ENCODE measurements at places on chromosomes 3 and 15.

- H3K27me3 ChIP-seq: no peaks in the 10 kb centered on the region
- no peak overlapping the region for H3K27ac ChIP-seq
- H3K36me3 ChIP-seq: no peaks in the 10 kb centered on the region
- peaks cover 8% of the 10 kb centered on the region for H3K4me1 ChIP-seq
These were observed 18.3 kb upstream of the EPHB3 start for GRCh38 chr3:184543256-184543655.

GRCh38 chr15:42691308-42691707 lies 45.6 kb downstream of the CDAN1 start:
- H3K27me3 ChIP-seq: no peaks in the 10 kb centered on the region
- no peak overlapping the region for H3K27ac ChIP-seq
- H3K4me3 ChIP-seq: no peak overlapping the region
- DNase-seq: no peak
- no peaks in the 10 kb centered on the region for H3K4me1 ChIP-seq

GRCh38 chr3:45861043-45861719 lies 19.3 kb upstream of the LZTFL1 start:
- H3K27me3 ChIP-seq: no peaks in the 10 kb centered on the region
- no peaks in the 10 kb centered on the region for H3K36me3 ChIP-seq
- no peaks in the 10 kb centered on the region for H3K4me1 ChIP-seq
- H3K4me3 ChIP-seq: no peak overlapping the region
- DNase-seq: no peak

DNA sequence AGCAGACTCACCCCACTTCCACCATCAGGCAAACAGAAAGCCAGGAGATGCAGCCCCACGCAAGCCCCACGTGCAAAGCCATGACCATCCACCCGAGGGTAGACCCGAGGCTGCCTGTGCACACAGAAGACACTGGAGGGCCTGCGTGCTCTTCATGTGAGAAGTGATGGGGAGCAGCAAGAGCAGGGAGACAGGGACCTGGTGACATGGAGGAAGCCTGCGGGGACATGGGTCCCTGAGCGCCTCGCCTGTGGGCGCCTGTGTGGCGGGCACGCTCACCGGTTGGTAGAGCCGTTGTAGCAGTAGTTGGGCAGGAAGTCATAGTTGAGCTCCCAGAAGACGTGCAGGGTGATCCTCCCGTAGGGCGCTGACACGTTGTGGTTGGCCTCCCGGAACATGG lies 65.0 kb downstream of the NIPA2 start:
- no peaks in the 10 kb centered on the region for H3K4me1 ChIP-seq
- peaks cover 67% of the 10 kb centered on the region for H3K36me3 ChIP-seq

DNA sequence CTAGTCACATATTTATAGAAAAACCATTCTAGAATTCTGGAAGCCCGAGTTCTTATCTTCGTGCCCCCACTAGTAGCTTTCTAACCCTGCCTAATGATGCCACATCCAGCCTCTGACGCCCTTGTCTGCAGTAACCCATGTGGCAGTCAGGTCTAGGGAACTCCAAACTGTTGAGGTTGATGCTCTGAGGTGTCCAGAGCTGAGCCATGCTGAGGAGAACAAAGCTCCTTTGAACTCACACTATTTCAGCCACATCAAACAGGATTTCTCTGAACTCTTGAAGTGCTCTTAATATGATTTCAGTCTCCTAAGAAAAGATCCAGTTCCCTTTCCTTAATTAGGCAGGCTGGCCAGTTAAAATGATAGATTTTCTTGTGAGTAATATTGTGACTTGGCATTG lies 150.5 kb upstream of the ST8SIA2 start:
- no peak overlapping the region for H3K27ac ChIP-seq
- no peak overlapping the region for H3K4me3 ChIP-seq
- H3K4me1 ChIP-seq: no peaks in the 10 kb centered on the region
- no peaks in the 10 kb centered on the region for H3K36me3 ChIP-seq

DNA sequence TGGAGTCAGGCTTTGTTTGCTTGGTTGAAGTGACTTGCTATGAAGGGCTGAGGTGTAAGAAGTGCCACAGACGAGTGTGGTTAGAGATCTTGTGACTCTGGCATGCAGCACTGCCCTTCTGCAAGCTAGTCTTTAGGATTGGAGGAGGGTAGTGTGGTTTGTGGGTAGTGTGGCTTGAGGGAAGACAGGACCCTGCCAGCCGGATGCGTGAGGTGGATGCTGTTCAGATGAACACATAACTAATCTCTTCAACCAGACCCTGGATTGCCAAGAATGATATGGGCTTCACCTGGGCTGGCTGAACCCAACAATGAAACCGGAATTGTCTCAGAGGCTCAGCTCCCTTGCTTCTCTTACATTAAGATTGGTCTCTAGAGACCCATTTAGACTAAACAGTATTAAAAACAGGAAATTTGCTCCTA lies 32.7 kb downstream of the STARD9 start:
- H3K4me3 ChIP-seq: no peak overlapping the region
- no peak for DNase-seq
- peaks cover 38% of the 10 kb centered on the region for H3K4me1 ChIP-seq
- no peaks in the 10 kb centered on the region for H3K36me3 ChIP-seq
- H3K27ac ChIP-seq: peak overlapping the region; percentile 17
- H3K27me3 ChIP-seq: no peaks in the 10 kb centered on the region

DNA sequence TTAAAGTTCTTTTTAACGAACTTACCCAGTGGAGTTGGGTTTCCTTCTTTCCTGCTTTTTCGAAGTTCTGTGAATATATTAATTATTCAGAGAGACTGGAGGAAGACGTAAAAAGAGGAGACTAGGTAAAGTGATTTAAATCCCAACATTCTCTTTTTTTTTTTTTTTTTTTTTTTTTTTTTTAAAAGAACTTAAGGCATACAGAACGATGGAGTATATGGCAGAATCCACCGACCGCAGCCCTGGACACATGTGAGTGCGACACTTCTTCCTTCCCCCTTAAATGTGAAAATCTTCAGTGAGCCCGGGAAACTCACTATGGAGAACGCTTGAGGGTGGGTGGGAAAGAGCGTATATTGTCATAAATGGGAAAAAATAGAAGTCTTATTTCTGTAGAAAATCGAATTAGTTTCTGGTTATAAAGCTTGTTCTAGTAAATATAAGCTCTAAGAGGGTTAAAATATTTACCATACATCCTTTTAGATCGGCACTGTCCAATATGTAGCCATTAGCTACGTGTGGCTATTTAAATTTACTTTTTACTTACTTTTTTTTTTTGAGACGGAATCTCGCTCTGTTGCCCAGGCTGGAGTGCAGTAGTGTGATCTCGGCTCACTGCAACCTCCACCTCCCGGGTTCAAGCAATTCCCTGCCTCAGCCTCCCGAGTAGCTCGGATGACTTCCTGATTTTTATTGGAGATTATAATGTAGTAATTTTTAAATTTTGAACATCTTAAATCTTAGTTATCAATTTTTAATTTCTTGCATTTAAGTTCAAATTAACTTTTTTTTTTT lies 892 bp downstream of the NMD3 start:
- no peaks in the 10 kb centered on the region for H3K36me3 ChIP-seq
- H3K27ac ChIP-seq: peak overlapping the region; percentile 94
- no peak for DNase-seq
- H3K4me1 ChIP-seq: peaks cover 42% of the 10 kb centered on the region
- H3K4me3 ChIP-seq: peak overlapping the region; percentile 84
- no peaks in the 10 kb centered on the region for H3K27me3 ChIP-seq

DNA sequence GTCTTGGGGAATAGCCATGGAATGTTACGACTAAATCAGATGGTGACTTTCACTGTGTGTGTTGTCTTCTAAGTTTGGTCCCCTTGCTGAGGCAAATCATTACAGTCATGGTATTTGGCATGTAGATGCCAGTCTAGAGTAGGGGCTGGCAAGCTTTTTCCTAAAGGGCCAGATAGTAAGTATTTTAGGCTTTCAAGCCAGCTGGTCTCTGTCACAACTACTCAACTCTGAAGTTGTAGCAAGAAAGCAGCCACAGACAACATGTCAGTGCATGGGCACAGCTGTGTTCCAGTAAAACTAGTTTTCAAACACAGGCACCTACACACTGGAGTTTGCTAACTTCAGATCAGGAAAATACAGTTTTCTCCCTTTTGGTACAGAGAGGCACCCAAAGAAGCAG lies 39.3 kb downstream of the CCR3 start:
- no peak for DNase-seq
- no peak overlapping the region for H3K27ac ChIP-seq
- no peaks in the 10 kb centered on the region for H3K27me3 ChIP-seq
- H3K4me3 ChIP-seq: no peak overlapping the region
- peaks cover 10% of the 10 kb centered on the region for H3K4me1 ChIP-seq
- H3K36me3 ChIP-seq: no peaks in the 10 kb centered on the region

GRCh38 chr3:2441558-2441957 lies 342.9 kb downstream of the CNTN4 start:
- H3K27me3 ChIP-seq: no peaks in the 10 kb centered on the region
- no peaks in the 10 kb centered on the region for H3K4me1 ChIP-seq
- H3K36me3 ChIP-seq: no peaks in the 10 kb centered on the region
- H3K4me3 ChIP-seq: no peak overlapping the region
- H3K27ac ChIP-seq: no peak overlapping the region

- no peak overlapping the region for H3K4me3 ChIP-seq
- no peaks in the 10 kb centered on the region for H3K4me1 ChIP-seq
- no peak overlapping the region for H3K27ac ChIP-seq
- H3K36me3 ChIP-seq: no peaks in the 10 kb centered on the region
These were observed 13.5 kb upstream of the SEC13 start for GRCh38 chr3:10334459-10334858.

GRCh38 chr3:39150803-39151631 lies 2.4 kb downstream of the CSRNP1 start:
- H3K27ac ChIP-seq: peak overlapping the region; percentile 100
- peaks cover 5% of the 10 kb centered on the region for H3K36me3 ChIP-seq
- peaks cover 76% of the 10 kb centered on the region for H3K4me1 ChIP-seq
- DNase-seq: peak; percentile 97
- H3K4me3 ChIP-seq: peak overlapping the region; percentile 89

GRCh38 chr3:73484656-73485248 lies 140.0 kb downstream of the PDZRN3 start:
- no peak overlapping the region for H3K4me3 ChIP-seq
- no peaks in the 10 kb centered on the region for H3K36me3 ChIP-seq
- DNase-seq: no peak
- H3K27ac ChIP-seq: no peak overlapping the region
- H3K4me1 ChIP-seq: peaks cover 24% of the 10 kb centered on the region

DNA sequence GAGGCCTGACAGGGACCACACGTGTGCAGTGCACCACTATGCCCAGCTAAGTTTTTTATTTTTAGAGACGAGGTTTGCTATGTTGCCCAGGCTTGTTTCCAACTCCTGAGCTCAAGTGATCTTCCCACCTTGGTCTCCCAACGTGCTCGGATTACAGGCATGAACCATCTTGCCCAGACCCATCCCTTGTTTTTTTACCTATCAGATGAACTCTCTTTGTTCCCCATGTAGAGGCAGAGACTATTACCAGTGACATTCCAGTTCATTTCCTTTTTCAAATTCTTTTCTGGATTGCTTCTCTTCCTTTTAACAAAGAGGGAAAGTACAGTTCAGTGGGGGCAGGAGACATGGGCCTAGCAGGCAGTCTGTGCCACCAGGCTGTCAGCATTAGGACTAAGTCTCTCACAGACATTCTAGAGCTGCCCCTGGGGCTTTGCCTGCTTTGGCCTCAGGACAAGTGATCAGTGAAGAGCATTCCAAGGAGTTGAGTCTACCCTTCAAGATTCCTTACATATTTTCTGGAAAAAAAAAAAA lies 103.5 kb upstream of the SLC7A14 start:
- H3K36me3 ChIP-seq: no peaks in the 10 kb centered on the region
- peaks cover 10% of the 10 kb centered on the region for H3K4me1 ChIP-seq
- H3K4me3 ChIP-seq: no peak overlapping the region
- H3K27ac ChIP-seq: no peak overlapping the region

DNA sequence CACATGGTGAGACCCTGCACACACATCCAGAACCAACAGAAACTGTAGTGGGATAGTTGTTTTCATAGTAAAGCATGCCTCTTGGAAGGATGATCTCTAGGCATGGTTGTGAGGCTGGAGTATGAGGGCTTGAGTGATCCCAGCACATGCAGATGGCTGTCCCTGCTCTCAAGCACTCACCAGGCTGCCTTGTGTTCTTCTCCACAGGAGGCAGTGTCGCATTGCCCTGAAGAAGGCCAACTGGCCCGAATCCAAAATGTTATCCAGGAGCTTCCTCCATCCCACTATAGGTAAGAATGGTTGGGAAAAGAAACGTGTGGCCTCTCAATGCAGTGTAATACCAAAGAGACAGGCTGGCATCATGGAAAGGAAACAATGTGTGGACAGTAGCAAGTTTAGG lies 82.7 kb downstream of the TMEM39A start:
- no peaks in the 10 kb centered on the region for H3K27me3 ChIP-seq
- no peaks in the 10 kb centered on the region for H3K4me1 ChIP-seq
- DNase-seq: no peak
- no peak overlapping the region for H3K27ac ChIP-seq
- no peak overlapping the region for H3K4me3 ChIP-seq
- no peaks in the 10 kb centered on the region for H3K36me3 ChIP-seq

DNA sequence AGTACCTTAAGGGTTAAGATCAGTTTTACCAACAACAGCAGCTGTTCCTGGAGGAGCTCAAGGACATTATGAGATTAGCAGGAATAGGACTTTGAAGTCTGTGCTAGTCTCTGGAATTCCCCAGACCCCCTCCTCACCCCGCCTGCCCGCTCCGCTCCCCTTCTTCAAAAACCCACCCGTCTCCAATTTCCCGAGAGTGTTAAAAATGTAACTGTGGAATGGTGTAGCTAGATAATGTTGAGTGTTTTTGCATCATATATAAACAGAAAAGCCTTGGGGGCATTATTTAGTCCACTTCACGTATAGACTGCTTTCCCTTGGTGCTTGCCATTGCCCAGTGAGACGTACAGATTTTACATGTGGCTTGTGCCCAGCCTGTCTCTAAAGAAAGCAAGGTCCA lies 65.0 kb upstream of the SEMA6D start:
- no peak overlapping the region for H3K4me3 ChIP-seq
- no peak overlapping the region for H3K27ac ChIP-seq
- H3K27me3 ChIP-seq: no peaks in the 10 kb centered on the region
- no peak for DNase-seq

- no peaks in the 10 kb centered on the region for H3K36me3 ChIP-seq
- no peak for DNase-seq
- H3K4me1 ChIP-seq: no peaks in the 10 kb centered on the region
- no peak overlapping the region for H3K4me3 ChIP-seq
- H3K27me3 ChIP-seq: no peaks in the 10 kb centered on the region
- H3K27ac ChIP-seq: no peak overlapping the region
These were observed 333.7 kb downstream of the ROBO2 start for GRCh38 chr3:77373619-77374018.

- peaks cover 41% of the 10 kb centered on the region for H3K4me1 ChIP-seq
- H3K4me3 ChIP-seq: no peak overlapping the region
- no peaks in the 10 kb centered on the region for H3K27me3 ChIP-seq
These were observed 50.7 kb downstream of the CLDN11 start for GRCh38 chr3:170469151-170470062.

- H3K36me3 ChIP-seq: no peaks in the 10 kb centered on the region
- no peak overlapping the region for H3K27ac ChIP-seq
- H3K27me3 ChIP-seq: no peaks in the 10 kb centered on the region
- no peak for DNase-seq
- no peak overlapping the region for H3K4me3 ChIP-seq
These were observed 6.3 kb downstream of the ADGRG7 start for GRCh38 chr3:100615684-100616083.

Measured in vagina (tissue), 2 donors.